Osteocyte (in vitro differentiated cells): ENCODE measurements at places on chromosomes 7 and 10.

DNA sequence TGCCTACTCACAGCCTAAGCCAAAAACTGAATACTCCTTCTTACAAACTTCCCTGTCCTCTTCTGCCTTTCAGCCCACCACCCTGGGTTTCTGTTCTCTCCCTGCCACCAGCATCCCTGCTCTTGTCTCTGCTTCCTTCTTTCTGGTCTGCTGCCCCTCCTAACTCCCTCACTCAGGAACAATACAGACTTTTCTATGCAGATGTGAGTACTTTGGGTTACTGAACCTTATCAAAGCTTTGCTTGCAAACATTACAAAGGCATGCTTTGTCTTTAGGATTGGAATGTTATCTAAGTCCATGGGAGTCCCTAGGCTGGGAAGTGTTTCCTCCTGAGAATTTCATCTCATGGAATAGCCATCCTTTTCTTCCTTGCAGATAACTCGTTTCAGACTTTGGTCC is 28.9 kb downstream of the CNNM1 start:
- no peak for DNase-seq

DNA sequence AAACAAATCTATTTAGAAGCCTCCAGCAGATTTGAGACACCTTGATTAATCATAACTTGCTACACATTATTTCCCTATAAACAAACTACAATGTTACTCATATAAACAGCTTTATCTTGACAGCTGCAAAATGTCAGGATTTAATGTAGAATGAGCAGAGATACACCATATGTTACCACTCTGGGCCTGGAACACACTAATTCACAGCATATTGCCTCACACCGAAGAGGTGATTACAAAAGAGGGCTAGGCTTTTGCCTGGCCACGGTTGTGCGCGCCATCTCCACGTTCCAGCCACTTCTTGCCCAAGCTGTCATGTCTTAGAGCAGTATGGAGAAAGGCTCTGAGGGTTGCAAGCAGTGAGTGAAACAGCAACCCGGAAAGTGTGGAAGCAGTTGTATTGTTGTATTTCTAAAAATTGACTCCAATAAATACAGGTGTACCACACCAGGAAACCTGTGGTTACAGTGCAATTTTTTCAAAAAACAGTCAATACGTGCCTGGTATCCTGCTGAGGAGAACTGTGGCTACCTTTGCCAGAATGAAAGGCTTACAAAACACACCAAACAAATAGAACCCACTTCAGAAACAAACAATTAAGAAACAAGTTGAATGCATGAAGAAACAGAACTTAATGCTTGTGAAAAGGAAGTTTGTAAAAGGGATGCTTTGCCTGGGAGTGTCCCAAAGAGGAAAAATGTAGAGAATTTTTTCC is 498.1 kb downstream of the PLXNA4 start:
- no peak for DNase-seq

- DNase-seq, result no peak
Observed at GRCh38 chr7:42445691-42446090, 208.7 kb upstream of the GLI3 start.

GRCh38 chr7:140685407-140686087 is 11.0 kb upstream of the NDUFB2 start:
- peak; percentile 57 for DNase-seq

DNA sequence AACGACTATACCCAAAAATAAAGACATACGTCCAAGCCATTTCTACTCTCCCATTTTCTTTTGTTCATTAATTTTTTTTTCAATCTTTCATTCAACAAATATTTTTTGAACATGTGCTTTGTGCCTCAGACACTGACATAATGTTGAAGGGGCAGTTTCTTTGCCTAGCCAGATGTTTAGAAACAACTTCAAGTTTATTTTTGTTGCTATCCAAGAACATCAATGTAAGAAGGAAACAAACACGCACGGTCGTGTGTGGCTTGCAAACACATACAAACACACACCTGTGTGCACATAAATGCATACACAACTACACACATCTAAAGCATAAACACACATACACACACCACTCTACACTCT is 39.9 kb downstream of the BTBD16 start:
- no peak for DNase-seq

DNA sequence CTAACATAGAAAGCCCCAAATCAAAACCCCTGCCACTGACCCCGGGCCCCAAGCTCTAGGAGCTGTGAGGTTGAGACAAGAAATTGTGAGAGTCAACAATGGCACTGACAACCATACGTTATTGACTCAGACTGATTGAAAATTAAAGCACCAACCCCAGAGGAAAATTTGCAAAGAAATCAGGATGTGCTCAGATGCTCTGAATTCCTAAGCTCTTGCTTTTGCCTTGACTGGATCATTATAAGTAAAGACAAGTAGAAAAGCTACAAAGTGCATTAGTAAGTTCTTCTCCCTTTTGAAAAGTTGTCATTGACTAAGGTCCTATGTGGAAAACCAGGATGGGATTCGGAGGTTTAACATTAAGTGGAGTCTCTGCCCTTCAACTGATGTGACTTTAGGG is 130.2 kb downstream of the SAMD9 start:
- no peak for DNase-seq

DNA sequence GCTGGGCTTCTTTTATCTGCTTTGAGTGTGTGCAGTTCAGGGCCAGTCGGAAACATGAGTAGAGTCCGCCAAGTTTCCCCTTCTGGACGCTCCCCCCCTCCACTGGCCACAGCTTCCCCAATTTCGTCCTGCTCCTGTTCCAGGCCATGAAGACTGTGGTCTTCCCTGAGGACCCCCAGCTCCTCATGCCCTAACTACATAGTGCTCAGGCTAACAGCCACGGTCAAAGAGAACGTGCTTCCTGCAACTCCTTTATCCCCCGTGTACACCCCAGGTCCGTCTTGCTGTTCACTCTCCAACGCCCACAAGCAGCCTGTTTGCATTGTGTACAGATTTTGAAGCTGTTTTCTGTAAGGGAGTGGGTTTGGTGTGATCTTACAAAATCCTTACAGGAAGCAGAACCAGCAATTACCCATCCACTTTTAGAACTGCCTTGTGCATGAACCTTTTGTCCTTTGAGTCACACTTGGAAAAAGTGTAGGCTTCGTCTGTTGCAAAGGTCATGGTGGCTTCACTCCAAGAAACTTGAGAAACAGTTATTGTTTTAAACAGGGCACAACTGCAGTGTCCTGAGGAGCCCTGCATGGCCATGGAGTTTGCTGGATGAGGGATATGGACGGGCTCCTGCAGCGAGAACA is 77.0 kb upstream of the FAM20C start:
- no peak for DNase-seq

- DNase-seq, result peak; percentile 95
Observed at GRCh38 chr7:191981-192649, at the start of gene FAM20C. FAM20C (plus strand) TSS chr7:192571; CDS start chr7:193200, 629 bp downstream.

DNA sequence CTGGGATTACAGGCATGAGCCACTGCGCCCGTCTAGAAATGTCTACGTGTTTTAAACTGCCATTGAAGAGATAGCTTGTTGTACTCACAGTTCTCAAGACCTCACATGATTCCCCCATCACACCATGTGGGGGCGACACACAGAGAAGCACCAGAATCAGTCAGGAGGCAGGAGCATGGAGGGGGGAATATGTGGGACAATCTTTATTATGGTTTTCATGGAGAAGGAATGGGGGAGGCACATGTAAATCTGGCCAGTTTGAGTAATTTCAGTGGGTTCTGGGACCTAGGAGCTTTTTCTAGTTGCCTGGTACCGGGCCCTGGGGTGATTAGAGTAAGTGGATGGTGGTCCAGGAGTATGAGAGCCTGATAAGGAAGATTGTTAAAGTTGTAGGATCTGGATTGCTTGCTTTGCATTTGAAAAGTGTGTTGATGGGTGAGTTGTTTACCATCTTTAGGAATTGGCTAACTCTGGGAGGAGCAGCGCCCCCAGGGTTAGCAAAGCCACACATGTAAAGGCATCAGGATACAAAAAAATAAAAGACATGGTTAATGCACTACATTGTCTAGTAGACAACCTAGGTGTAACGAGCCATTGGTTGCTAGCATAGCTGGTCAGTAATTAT is 85.4 kb upstream of the SLC13A1 start:
- no peak for DNase-seq

- no peak for DNase-seq
Observed at GRCh38 chr10:44356139-44357022, 28.5 kb downstream of the CXCL12 start.

GRCh38 chr7:107867858-107868466 is 23.0 kb upstream of the DLD start:
- DNase-seq, result no peak

DNA sequence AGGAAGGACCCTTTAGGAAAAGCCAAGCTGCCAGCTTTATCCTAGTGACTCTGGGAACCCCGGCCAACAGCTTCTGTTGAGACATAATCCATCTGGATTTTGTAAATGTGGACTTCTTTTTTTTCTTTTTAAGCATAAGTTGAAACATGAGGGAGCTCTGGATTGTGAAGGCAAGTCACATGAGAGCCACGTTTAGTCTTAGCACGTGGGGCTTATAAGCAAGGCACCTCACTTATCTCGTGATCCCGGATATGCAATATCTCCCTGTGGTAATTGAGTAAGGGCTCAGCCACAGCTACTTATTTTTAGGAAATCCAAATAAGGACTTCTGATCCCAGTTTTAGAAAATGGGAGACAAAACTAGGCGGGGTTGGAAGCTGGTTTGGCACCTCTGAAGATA is 111.2 kb upstream of the PTN start:
- DNase-seq, result no peak

GRCh38 chr10:51311228-51311627 is 236.9 kb downstream of the PRKG1 start:
- DNase-seq, result no peak

DNA sequence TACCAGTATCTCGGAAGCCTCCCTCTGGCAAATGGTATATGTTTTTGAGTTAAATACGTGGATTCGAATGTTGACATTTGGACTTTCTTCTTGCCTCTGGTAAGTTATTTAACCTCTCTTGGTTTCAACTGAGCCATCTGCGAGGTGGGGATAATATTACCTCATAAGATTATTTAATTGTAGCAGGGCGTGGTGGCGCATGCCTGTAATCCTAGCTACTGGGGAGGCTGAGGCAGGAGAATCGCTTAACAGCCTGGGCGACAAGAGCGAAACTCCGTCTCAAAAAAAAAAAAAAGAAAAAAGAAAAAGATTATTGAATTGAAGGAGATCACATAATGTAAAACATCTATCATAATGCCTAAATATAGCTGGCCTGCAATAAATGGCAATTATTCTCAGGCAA is 396 bp upstream of the TAF5 start:
- DNase-seq, result no peak

- no peak for DNase-seq
Observed at GRCh38 chr7:157072361-157072760, 61.9 kb upstream of the MNX1 start.

DNA sequence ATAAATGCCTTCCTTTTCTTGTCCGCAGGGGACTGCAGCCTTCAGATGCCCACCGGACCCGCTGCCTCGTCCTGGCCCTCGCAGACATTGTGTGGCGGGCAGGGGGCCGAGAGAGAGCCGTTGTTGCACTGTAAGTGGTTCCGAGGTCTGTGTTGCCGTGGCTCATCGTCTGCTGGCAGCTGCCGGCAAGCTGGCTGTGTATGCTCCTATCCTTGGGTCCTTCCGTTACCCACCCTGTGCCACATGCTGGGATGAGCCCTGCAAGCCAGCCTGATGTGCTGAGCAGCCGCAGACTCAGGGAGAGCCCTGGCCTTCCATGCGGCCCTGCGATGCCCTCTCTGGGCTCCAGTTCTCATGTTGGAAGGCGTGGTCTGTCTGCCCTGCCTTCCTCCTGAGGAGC is 61.2 kb upstream of the AQP1 start:
- DNase-seq, result no peak

- no peak for DNase-seq
Observed at GRCh38 chr7:101915000-101915399, 97.6 kb downstream of the CUX1 start.

DNA sequence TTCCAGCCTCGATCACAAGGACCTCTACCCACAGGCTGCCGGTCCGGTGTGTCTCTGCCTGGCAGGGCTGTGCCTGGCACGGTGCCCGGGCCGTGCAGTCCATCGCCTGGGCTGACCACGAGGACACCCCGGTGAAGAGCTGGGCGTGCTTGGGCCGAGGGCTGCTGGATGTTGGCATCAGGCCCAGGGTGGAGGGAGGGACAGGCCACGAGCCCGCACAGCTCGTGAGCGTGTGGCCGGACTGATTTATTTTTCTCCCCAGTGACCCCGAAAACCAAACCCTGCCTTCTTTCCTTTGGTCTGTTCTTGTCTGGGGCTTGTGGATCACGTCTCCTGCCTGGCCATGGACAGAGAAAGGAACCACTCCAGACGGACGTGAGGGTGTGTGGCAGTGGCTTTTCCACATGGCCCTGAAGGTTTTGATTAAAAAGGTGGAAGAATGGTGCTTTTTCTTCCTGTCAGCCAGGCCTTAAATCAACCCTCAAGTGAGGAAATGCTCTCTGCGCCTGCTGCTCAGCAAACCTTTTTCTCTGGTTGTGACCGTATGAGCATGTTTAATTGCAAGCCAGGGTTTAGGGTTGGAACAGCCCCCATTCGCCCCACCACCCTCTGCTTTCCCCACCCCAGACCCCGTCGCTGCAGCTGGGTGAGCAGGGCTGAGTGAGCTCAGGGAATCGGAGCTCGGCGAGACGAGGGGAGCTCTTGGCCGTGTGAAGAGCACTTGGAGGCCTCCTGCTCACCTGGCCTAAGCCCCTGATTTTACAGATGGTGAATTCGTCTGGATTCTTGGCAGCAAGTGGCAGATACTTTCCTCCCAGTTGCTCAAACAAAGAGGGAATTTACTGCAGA is 130.1 kb downstream of the RGS10 start:
- no peak for DNase-seq

DNA sequence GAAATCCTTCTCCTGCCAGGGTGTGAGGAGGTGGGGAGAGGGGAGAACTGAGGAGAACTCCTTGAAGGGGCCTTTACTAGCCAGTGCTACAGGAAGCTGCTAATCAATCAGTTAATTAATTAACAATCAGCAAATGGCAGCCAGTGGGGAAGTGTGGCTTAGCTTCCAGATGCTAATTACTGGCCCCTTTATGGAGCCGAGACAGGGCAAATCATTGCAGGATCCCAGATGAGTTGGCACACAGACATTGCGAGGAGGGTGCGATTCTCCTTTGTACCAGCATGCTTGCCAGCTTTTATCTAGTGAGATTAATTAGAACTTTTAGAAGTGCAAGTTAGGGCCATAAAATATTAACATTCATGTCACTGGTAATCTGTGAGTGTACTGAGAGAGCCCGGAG is 84.0 kb downstream of the XRCC2 start:
- no peak for DNase-seq

GRCh38 chr7:115505136-115505535 is 525.4 kb downstream of the TFEC start:
- DNase-seq, result no peak

DNA sequence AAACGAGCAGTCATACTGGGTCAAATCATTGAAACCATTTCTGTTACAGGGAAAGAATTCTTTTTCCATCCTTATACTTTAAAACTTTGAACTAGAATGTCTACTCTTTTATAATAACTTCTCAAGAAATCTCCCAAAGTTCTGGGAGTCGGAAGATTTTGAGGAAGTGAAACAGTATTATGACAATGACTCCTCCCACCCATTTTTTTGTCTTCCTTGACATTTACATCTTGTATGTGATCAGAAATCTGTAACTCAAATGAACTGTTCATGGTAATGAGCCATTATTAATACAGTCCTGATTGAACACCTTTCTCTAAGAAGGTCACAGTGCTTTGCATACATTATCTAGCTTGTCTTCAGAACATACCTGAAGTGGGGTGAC is 227.4 kb downstream of the CELF2 start:
- DNase-seq, result no peak

- no peak for DNase-seq
Observed at GRCh38 chr7:119888251-119888650, 384.7 kb upstream of the KCND2 start.

GRCh38 chr10:13272164-13272571 is 27.7 kb downstream of the PHYH start:
- DNase-seq, result no peak
